ENCODE measurements at places on chromosomes 2 and 18.
A peak's percentile ranks its signal among the peaks of the same experiment; 100 is the strongest.

- no peak for DNase-seq
Measured at GRCh38 chr2:38794235-38794946, 16.4 kb downstream of the GEMIN6 start.

DNA sequence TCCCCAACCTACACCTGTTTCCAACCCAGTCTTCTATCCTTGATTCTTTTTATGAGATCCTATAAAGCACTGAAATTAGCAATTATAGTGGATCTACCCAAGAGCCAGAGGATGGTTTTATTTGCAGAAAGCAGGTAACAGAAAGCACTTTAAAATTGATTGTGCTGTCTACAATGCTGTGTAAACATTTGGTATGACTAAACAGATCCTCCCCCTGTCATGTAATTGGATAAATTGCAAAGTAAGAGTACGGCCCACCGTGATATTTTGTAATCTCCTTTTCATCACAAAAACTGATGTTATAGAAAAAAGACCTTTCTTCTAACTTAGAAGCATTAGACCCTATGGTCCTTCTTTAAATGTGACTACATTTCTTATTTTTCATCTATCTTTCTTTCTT lies 11.3 kb upstream of the PPP3R1 start:
- DNase-seq: no peak

- no peak for DNase-seq
Measured at GRCh38 chr18:76203552-76203951, 291.5 kb downstream of the ZNF516 start.

GRCh38 chr2:29487967-29488555 lies 372.8 kb downstream of the CLIP4 start:
- DNase-seq: no peak

DNA sequence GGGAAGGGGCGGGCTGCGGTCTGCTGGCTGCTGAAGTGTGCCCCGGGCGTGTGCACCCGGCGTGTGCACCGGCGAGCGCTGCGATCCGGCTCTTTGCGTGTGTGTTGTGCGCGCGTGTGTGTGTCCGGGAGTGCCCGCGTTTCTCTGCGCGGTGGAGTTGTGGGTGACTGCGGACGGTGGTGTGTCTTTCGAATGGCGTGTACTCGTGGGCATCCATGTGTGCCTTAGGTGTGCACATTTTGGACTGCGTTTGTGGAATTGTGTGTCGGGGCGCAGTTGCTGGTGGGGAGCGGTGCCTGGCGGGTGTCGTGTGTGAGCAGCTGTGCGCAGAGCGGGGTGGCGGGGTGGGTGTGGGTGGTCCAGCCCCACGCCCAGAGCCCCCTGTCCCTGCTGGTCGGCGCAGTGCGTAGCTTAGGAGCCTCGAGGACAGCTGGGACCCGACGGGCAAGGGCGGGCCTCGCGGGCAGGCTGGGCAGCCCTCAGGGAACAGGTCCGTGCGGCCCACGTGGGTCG lies 533 bp downstream of the HPCAL1 start:
- DNase-seq: no peak

GRCh38 chr2:69619725-69620124 lies 23.8 kb downstream of the AAK1 start:
- DNase-seq: no peak

- DNase-seq: no peak
Measured at GRCh38 chr2:218284106-218284811, 8.0 kb downstream of the TMBIM1 start.

GRCh38 chr18:63603772-63604171 lies 16.6 kb downstream of the SERPINB13 start:
- DNase-seq: no peak

DNA sequence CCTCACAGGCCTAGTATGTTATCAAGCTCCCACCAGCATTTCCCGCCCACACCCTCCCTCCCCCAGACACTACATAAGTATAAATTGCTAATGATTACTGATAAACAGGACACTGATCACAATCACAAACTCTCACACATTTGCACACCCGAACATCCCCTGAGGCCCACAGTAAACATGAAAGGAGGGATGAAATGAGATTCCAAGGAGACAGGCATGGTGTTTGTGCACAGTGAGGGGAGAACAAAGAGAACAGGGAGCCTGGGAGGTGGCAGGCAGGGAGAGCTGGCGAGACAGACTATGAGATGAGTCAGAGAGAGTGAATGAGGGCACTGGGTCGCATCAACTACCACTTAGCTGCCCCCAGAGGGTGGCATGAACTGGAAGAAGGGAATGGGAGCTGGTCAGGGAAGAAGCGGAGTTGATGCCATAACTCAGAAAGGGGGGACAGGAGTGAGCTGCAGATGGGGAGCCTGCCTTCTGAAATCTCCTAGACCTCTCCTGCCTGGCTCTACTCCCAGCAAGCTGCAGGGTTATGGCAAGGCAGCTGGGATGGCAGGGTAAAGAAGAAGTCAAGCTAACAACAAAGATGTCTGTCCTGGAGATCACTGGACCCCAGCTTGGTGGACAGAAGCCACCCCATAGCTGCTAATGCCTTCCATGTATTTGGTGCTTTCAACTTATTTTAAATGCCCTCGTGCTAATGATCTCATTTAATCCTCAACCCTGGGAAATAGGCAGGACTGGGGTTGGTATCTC lies 5.1 kb downstream of the KIF3C start:
- no peak for DNase-seq

GRCh38 chr2:12716282-12717190 lies at the start of gene TRIB2:
Gene TRIB2, plus strand, starts transcription at chr2:12716936. Its CDS starts 1,372 bp downstream, at chr2:12718308.
- peak; percentile 63 for DNase-seq

DNA sequence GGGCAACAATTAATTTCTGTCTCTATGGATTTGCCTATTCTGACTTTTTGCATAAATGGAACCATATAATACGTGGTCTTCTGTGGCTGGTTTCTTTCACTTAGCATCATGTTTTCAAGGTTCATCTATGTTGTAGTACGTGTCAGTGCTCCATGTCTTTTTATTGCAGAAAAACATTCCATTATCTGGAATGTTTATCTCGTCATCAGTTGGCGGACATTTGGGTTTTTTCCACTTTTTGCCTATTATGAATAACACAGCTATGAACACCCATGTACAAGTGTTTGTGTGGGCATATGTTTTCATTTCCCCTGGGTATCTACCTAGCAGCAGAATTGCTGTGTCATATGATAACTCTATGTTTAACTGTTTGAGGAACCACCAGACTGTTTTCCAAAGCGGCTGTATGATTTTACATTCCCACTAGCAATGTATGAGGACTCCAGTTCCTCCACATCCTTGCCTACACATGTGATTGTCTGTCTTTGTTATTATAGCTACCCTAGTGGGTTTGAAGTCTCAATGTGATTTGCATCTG lies 49.9 kb downstream of the MYO7B start:
- DNase-seq: no peak

- DNase-seq: no peak
Measured at GRCh38 chr2:176039375-176039774, 37.3 kb upstream of the LNPK start.

GRCh38 chr2:240436683-240437550 lies 1.5 kb downstream of the GPC1 start:
- no peak for DNase-seq

DNA sequence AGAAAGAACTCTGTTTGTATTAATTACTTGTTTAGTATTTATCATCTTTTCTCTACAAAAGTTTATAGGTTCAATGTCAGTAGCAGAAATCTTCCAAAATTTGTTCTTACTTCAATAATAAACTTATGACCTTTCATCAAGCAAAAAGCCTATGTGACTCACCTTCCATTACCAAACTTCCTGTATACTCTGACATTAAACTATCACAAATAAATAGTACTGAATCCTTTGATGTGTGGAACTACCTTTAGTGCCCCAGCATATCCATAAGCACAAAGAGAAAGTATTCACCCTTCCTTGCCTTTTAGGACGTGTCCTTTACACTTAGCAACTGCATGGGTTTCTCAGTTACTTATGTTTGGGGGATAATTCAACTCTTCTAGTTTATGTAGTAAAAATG lies 166.0 kb downstream of the EHBP1 start:
- no peak for DNase-seq

DNA sequence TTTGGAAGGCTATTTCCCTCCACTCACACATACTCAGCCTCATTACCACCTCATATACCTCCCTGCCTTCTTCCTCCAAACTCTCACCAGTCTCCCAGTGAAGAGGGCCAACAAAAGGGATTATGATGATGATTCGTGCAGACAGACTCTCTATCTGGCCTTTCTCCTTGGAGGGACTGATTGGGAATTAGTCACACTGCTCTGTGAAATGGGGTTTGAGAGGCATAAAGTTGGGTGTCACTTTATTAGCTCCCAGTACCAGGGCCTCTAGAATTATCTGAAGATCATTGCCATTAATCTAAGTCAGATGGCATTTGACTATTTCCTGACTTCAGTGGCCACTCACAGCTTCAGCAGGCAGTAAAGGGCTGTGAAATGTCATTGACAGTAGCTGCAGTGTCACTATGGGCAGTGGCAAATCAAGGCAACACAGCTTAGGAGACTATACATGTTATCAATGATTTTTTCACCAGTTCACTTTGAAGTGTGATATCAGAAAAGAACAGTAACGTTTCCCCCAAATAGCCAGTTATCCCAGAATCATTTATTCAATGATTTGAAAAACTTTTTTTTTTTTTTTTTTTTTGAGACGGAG lies 17.4 kb downstream of the CNRIP1 start:
- DNase-seq: no peak

DNA sequence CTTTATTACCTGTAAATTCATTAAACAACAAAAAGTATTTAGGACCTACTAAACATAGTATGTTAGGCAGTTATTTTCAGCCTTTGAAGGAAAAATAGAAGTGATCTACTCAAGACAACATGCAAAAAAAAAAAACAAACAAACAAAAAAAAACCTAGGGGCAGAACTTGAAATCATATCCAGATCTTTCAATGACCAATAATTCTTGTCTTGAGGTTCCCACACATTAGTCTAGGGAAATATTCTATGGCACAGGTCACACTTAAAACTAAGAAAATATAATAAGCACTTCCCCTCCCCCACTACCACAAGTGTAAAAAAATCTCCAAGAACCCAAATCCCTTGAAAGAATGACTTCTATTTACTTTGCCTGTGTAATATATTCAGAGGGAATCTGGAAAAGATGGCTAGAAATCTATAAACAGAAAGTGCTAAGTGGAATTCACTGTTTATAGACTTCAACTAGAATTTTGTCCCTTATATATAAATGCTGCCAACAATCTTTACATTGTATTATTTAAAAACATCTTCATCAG lies 3.5 kb downstream of the PELI1 start:
- no peak for DNase-seq

- no peak for DNase-seq
Measured at GRCh38 chr2:60438653-60439052, 114.8 kb downstream of the BCL11A start.

DNA sequence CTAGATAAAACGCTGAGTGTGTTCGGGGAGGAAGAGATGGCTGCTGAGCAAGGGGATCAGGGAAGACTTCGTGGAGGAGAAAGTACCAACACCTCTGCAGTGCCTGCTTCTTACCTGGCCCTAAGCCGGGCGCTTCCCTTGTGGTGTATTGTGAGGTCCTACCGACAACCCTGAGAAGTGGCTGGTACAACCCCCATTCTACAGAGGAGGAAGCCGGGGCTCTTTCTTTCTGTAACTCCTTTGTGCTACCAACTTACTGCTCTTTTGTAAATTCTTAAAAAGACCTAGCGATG lies 96.9 kb downstream of the ARMC9 start:
- DNase-seq: peak; percentile 35

- no peak for DNase-seq
Measured at GRCh38 chr18:1916869-1917523, 654.3 kb downstream of the METTL4 start.

DNA sequence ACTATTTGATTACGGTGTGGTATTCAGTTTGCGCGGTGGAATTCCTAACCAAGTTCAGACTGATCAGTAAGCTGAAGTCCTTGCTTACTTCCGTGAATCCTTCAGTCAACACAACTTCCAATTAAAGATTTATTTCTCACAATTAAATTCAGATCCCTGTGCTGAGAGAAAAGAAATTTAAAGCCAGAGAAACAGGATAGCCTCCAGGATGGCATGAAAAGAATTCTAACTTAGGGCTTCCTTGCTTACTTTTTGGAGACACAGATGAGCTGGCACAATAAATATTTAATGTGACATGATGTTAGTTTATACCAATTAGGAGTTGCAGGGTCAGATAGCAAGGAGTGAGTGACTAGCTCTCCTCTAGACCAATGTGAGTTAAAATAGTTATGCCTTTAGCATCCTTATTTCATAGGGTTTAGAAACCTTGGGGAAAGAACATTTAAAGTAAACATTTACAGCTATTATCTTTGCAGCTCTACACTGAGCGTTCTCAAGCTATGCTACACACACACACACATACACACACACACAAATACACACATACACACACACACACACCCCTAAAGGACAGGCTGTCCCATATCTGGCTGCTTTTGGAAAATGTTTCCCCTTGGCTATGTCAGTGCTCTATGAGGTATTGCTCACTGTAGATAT lies 151.0 kb downstream of the TRIB2 start:
- DNase-seq: no peak

DNA sequence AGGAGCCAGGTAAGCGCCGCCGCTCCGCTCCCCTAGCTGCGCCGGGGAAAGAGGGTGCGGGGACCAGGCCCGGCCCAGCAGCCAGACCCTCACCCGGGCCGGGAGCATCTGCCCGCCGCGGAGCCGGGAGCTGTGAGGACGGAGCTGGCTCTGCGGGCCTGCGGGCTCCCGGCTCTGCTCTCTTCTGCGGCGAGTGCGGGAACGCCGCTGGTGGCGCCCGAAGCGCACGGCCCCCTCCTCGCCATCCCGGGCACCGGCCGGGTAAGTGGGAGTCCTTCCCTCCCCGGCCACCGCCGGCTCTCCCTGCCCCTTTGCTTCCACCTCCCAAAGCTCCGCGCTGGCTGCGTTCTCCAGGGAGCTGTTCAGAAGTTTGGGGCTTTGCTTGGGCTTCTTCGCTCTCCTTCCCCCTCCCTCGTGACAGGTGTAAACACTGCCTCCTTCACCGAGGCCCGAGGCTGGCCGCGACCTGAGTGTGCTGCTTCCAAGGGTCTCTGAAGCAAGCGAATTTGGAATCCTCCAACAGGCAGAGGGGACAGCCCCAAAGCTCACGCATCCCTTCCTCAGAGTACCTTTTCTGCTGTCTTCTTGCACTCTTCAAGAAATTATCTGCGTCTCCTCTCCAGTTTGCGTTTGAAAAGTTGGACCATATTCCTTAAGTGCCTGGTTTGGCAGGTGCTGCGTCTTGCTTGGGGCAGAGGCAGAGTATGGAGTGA lies 632 bp downstream of the AFTPH start:
- peak; percentile 13 for DNase-seq

GRCh38 chr2:60554074-60554645 lies 706 bp upstream of the BCL11A start:
- DNase-seq: no peak

DNA sequence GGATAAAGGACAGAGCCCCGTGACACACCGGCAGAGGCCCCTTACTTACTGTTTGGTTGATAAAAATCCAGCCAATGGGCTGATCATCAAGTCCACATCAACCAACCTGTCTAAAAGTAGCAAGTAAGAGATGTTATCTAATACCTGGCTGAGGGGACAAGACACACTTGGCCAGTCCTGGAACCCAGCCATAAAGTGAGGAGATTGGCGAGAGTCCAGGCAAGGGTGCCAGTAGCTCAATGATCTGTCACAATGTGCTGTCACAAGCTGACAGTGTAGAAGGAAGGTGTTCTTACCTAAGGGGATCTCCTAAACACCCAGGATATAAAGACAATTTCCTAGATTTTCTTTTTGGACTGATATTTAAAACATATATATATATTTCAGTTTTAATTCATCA lies 61.7 kb upstream of the IL1R2 start:
- no peak for DNase-seq

- no peak for DNase-seq
Measured at GRCh38 chr18:28032177-28032576, 144.8 kb downstream of the CDH2 start.

Data from HL-60 (cell line).